Activated CD8-positive, alpha-beta memory T cell treated with anti-CD3 and anti-CD28 coated beads, Interleukin-2, amount 50 U/mL, for 48 hours (primary cell): ENCODE measurements at places on chromosomes 7 and 10.

DNA sequence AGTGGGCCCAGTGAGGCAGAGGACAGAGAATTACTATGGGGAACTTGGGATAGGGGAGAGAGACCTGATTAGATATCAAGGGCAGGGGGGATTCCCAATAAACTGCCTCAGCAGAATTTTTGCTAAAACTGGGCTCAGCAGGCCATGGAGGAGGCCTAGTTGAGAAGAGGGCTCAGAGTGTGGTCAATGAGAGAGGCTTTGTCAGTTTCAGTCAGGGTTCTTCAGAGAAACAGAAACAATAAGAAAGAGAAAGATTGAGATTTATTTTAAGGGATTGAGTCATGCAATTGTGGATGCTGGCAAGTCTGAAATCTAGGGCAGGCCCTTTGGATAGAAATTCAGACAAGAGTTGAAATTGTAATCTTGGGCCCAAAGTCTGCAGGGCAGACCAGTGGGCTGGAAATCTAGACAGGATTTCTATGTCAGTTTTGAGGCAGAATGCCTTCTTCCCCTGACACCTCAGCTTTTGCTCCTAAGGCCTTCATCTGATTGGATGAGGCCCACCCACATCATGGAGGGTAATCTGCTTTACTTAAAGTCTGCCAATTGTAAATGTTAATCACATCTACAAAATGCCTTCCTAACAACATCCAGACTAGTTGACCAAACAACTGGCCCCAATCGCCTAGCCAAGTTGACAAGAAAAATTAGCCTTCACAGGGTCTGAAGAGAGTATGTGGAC is 33.5 kb upstream of the CCSER2 start:
- DNase-seq = no peak

- no peak for DNase-seq
Measured at GRCh38 chr7:148939128-148939755, 55.2 kb upstream of the EZH2 start.

DNA sequence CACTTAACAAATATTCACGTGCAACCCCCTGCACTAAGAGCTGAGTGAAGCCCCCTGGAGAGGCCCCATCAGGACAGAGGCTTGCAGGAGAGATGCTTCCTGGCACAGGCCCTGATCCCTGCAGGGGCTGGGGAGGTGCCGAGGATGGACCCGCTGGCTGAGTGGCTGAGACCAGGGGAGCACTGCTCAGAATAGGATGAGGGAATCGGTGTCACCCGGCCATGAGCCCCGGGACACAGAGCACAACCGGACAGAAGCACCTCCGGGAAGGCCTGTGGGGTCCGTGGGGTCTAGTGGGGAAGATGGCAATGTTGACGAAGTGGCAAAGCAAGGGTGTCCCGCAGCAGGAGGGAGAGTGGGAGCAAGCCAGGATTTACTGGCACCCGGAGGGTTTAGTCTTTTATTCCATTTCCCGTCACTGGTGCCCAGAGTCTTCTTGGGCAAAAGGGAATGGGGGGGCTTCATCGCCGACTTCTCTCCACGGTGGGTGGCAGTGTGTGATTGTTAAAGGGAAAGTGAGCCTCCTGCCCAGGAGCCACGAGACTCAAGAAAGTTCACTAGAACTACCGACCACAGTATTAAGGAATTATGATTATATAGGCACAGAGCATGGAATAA is 140.7 kb downstream of the ADARB2 start:
- DNase-seq = no peak

- no peak for DNase-seq
Measured at GRCh38 chr7:47288060-47288459, 293.9 kb downstream of the TNS3 start.
